ENCODE measurements at places on chromosomes 2 and 18.

DNA sequence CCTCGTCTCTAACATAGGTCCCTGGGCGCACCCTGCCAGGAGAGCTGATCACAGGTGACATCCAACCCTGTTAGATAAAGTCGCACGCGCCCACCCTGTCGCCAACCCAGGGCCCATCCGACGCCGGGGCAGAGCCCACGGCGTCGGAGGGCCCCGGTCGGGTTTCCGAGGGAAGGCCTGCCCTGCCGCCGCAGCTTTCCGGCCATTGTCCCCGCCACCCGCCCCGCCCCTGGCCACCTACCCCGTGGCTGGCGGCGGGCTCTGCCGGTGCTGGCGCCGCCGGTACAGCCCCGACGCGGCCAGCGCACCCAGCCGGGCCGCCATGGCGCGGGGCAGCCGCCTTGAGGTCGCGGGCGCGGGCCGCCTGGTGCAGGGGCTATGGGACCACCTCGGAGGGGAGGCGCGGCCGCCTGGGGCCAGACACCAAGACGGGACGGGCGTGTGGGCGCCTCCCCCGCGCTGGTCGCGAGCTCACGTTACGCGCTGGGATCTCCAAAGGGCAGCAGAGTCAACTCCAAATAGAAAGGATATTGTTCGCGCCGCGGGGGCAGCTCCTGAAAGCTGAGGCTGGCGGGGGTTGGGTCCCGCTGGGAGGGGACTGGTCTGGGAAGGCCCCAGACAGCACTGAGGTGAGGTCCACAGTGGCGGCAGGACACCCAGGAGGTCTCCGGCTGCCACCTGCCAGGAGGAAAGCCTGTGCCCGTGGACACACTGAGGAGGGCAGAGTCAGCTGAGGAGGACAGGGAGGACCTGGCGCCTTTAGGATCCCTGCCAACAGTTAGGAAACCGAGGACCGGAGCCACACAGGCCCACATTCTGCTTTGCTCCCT, 11.1 kb downstream of the LIMS2 start:
- DNase-seq: no peak

DNA sequence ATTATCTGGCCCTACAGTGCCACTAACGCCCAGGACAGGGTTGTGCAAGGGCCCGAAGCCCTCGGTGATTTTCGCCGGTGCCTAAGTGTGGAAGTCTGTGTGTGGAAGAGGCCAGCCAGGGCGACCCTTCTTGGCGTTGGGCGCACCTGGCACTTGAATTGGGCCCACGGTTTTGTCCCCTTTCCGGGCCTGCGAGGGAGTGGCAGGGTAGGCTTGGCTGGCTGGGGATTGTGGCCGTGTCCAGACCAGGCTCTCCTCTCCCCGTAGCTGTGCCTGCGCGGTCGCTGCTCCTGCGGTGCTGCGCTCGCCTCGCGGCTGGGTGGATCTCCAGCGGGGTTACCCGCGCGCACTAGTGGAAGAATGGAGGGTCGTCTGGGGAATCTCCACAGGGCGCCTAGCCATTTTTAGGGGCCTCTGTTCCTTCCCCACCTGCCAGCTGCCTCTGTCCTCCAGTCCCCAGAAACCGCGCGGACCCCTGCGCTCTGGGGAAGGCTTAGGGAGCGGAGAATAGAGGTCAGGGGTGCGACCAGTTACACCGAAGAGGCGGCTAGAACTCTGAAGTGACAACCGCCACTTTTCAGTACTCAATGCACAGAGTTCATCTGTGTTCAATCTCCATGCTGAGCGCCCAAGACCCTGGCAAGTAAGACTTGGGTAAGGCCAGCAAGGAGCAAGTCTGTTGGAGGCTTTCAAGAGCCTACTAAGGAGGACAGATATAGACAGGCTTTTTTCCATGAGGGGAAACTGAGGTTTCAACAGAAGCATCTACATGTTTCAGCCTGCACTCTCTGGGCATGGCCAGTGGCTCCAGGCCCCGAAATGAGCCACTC, 16.0 kb downstream of the EVX2 start:
- no peak for DNase-seq

DNA sequence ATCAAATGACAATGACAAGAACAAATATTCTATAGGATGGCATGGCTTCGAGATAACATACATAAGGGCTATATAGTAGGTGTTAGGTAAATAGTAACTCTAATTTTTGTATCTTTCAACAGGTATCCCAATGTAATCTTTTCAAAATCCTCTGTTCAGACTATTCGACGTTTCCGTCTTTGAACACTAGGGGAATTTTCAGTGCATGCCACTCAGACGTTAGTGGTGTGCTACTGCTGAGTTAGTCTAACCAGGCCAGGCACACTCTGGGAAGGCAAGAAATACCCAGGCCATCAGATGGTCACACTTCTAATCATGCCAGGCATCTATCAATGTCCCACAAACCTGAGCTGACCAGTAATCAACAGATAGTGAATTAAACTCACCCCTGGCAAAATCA, 14.6 kb upstream of the CREG2 start:
- DNase-seq: no peak

DNA sequence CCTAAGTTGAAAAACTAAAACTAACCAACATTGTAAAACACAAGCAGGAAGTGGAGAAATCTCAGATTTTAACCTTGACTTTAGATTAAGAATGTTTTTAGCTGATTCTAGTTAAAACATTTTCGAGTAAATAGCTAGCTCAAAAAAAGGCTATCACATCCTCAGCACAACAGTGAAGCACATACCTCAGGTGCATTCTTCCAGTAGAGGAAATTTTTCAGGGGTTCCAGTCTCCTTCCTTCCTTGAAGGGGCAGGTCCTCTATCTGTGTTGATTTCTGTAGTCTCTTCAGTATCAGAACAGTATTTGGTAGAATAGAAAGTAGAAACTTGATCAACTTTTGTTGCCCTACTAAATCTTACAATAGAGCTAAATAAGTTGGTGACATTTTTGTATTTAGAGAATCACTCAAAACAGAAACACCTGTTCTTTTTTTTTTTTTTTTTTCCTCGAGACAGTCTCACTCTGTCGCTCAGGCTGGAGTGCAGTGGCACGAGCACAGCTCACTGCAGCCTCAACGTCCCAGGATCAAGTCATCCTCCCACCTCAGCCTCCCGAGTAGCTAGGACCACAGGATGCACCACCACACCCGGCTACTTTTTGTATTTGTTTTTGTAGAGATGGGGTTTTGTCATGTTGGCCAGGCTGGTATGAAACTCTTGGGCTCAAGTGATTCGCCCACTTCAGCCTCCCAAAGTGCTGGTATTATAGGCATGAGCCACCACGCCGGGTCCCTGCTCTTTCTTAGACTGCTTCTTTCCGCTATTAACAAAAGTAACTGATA, 6.9 kb upstream of the GPR155 start:
- DNase-seq: no peak

- DNase-seq: no peak
Observed at GRCh38 chr2:29806461-29806860, 114.9 kb downstream of the ALK start.

DNA sequence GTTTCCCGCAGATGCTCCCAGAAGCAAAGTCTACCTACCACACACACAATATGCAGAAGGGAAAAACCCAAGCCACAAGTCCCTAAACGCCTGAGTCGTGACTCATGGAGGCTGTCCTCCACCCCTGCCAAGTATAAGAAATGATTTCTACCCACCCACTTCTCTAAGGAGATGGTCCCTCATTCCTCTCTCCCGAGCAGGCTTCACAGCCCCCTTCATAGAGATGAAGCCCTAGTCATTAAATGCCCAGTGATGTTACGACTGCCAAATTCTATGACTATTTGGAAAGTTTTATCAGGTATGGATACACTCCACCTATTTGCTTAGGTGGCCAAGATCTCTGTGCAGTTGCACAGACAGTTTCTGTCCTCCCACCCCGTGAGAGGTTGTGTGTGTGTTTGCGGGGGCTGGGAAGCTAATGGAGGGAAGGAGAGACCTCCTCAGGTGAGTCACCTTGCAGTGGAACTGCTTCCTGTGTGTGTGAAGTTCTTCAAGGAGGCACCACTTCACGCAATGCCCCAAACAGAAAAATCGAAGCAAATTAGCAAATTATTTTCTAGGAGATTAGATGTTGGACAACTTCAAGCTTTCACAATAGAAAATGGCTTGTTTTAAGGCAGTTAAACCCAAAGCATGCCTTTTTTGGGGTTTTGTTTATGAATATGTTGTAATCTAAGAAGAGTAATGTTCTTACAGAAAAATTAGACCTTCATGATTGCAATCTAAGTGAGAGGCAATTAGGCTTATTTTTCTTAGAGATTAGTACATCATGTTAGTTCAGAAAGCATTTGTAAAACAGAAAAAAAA, 175.2 kb downstream of the TGIF1 start:
- DNase-seq: no peak

GRCh38 chr2:39623917-39624316, 41.8 kb upstream of the TMEM178A start:
- DNase-seq: no peak

DNA sequence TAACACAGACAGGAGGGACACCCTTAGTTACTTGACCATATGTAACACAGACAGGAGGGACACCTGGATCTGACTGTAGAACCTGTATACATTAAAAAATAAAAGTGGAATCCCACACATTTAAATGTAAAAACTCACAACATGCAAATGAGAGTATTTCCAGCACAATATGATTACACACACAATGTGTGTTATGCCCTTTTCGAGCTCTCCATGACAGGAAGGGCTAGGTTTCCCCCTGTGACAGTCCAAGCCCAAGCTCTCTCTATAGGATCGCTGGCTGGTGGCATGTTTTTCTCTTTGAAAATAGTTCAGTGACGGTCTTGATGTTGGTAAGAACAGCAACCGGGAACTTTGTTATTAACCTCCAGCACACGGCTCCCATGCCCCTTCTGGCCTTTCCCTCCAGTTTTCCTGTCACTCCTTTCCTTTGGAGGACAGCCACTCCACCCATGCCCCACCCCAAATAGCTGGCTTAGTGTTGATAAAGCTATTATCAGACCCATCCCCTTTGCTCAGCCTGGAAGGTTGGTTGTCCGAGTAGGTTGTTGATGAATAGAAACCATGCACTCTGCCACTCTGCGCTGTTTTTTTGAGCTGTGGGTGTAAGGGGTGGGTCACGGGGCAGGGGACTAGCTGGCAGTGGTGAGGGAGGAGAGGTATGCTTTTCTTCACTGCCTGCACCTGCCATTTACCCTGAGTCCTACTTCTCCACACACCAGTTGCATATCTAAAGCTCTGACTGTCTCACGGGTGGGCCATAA, 2.7 kb downstream of the RASGRP3 start:
- no peak for DNase-seq

- DNase-seq: no peak
Observed at GRCh38 chr2:30149513-30149912, 2.7 kb downstream of the YPEL5 start.

DNA sequence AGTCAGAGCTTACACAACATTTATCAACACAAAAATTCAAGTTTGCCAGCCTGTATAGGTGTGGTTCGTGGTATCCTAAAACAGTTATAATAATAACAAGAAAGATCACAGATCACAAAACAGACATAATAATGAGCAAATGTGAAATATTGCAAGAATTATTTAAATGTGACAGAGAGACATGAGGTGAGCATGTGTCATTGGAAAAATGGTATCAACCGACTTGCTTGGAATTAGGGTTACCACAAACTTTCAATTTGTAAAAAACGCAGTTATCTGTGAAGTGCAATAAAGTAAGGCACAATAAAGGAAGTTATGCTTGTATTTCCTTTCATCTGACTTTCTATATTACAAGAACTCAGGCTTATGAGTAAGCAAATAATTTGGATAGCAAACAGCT, 116.8 kb downstream of the IKZF2 start:
- DNase-seq: no peak

GRCh38 chr2:143571747-143572146, 442.5 kb downstream of the ARHGAP15 start:
- DNase-seq: no peak

GRCh38 chr2:129768485-129769184, 210.8 kb upstream of the RAB6C start:
- no peak for DNase-seq

DNA sequence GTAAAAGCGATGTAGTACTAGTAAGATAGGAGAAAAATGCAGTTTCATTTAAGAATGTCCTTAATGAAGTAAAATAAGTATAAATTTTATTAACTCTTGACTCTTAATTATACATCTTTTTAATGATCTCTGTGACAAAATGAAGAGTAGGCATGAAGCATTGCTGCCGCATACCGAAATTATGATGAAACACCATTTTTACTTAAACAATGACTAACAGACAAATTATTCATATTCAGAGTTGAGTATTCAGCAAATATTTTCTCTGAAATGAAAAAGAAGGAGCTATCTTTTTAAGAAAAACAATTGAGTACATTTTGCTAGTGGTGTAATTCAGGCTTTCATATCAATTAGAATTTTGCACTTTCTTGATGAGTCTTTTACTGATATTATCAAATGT, 150.6 kb upstream of the DOCK10 start:
- no peak for DNase-seq

DNA sequence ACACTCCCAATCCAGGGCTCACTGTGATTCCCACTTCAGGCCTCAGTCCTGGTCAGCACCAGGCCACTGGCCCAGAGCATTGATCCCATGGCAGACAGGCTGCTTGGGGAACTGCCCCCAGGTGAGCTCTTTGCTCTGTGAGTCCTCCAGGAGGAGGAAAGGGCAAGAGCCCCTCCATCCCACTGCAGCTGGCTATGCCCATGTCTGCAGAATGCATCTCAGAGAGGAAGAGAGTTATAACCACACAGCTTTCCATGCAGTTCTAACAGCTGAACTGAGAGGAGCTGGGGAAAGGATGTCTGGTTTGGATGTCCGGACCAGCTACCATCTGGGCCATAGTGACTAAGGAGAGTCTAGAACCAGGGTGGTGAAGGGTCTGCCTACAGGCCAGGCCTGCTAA, 230.3 kb downstream of the DYSF start:
- no peak for DNase-seq

DNA sequence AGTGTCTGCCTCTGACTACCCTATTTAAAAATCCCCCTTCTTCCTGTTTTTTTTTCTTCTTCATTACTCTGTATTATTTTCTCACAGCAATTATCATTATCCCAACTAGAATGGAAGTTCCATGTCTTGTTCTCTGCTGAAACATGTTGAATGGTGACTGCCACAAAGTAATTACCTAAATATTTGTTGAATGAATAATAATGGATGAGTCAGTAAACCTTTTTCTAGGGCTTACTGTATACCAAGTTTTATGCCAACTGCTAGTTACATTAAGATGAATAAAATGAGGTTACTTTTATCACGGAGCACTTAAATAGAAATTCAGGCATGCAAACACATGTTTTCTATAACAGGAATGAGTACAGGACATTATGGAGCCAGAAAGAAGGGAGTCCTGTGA, 490.6 kb downstream of the THSD7B start:
- DNase-seq: no peak

Data from type B pancreatic cell (in vitro differentiated cells).